Putamen (tissue), 1 donor: ENCODE measurements at places on chromosomes 12 and 14.

- DNase-seq, result no peak
These were observed 103.8 kb upstream of the FKBP4 start for GRCh38 chr12:2691006-2691344.

DNA sequence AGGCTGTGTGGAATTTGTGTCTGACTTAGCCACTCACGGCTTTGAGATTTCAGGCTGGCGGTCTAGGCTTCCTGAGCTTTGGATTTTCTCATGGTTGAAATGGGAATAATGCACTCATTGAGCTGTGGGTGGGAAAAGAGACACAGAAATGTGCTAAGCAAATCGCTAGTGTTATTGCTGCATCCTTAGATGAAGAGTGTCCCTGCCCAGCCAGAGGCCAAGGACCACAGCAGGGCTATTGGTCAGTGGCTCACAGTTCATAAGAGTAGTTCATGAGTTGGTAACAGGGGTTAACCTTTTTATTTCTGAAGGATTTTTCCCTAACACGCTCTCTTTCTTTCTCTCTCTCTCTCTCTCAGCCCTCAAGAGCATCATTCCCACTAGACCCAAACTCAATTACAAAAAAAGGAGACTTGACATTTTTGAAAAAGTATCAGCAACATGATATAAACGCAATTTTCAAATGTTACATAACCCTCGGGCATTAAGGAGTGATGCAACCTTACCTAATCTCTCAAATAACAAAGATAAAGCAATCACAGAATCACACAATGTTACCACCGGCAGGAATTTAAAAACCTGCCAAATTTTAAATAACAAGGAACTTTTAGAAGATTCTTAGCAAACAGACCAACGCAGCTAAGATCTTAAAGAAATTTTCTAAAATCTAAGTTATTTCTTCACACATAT is 36.7 kb upstream of the RMST start:
- DNase-seq, result no peak

DNA sequence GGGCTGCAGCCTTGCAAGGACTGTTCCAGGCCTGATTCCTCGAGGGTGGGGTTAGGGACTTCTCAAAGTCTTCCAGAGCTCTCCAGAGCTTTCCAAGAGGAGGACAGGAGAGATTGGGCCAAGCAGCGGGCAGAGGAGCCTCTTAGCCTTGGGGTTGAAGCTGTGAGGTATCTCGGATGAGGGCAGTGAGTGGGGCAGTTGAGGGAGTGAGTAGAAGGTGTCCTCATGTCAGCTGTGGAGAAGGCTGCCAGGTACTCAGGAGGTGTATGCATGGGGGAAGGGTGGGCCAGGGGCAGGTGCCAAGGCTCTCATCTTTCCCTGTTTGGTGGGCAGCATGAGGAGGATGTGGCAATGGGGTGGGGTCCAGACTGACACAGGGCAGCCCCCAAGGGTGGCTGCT is 7.7 kb downstream of the KRT83 start:
- no peak for DNase-seq

GRCh38 chr14:68977180-68977717 is 1.9 kb downstream of the ACTN1 start:
- DNase-seq, result no peak

DNA sequence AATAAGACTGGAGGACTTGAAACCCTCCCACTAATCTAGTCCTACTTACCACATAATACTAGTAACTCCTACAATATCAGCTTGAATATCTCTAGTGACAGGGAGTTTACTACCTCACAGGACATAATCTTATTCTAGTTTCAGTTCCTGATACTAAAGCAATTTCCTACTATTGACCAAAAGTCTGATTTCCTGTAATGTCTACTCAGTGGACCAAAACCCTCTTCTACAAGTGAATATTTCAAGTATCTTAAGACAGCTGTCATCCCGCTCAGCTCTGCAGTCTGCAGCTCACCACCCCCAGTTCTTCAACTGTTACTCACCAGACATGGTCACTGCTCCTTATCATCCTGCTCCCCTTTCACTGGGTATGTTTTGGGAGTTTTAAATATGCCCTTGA is 70.8 kb upstream of the TMCC3 start:
- DNase-seq, result no peak

DNA sequence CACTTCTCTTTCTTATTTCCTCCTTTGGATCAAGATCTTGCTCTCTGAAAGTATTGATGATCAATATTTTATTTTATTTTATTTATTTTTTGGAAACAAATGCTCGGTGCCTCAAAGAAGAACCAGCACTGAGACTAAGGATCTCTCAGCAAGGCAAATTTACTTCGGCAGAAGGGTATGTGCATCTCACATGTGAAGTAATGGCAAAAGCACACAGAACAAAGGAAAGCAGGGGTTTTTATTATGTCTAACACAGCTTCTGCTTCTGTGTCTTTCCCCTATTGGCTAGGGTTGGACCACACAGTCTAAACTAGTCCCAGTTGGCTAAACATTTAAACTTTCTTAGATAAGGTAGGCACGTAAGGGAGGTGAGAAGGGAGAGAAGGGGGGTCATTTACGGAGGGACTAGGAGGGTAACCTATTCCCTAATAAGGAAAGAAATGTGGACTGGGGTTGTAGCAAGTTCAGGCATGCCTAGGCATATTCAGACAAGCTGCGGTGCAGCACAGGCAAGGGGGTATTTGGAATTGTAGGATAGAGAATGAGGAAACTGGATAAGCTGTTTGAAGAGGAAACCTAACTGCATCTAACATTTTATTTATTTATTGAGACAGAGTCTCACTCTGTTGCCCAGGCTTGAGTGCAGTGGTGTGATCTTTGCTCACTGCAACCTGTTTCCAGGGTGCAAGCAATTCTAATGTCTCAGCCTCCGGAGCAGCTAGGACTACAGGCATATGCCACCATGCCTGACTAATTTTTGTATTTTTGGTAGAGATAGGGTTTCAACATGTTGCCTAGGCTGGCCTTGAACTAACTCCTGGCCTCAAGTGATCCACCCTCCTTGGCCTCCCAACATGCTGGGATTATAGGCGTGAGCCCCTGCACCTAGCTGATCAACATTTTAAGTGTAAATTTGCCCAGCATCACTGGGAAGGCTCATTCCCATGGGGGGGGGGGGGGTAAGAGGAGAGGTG is 90.0 kb upstream of the EIF5 start:
- DNase-seq, result no peak

DNA sequence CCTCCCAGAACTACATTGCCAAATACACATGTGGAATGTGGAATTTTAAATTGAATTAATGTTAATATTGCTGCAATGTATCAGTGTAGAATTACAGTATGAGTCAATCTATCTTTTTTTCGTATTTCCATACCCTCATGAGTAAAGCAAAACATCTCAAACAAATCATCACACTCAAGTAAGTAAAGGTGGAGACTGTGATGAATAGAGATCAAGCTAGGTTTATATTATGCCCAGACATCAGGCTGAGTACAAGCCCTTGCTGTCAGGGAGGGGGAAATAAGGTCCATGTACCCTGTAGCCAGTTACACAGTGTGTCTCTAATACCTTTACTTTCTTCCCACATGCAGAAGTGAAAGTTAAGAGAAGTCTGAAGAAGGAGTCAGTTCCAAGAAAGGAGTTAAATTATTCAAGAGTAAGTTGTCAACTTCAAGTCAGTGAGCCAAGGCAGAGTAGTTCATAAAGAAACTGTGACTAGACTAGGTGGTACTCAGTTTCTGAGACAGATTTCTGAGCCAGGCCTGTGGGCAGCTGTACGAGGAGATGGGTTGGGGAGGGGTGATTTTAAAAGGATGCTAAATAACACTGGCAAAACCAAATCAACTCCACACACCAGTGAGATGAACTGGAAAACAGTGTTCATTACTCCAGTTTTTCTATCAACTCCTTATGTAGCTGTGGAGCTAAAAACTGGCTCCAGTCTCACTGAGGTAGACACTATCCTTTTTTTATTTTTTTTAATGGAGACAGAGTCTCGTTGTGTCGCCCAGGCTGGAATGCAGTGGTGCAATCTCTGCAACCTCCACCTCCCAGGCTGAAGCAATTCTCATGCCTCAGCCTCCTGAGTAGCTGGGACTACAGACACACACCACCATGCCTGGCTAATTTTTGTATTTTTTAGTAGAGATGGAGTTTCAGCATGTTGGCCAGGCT is 23.8 kb upstream of the STK38L start:
- no peak for DNase-seq

DNA sequence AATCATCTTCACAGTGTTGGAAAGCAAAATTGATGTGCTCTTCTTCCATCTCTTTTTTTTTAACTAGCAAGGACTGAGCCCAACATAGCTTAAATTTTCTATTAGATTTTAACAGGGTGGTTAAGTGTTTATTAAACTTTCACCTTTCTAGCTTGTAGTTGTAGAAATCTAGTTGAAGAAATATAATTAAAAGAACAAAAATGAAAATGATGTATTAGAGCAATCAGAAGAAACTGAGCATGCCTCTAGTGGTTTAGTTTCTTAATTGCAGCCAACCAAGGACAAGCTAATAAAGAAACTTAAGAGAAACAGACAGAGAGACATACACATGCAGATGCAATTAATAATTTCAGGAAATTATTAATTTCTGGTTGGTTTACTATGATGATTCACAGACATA is 673.0 kb upstream of the LMO3 start:
- no peak for DNase-seq

- no peak for DNase-seq
These were observed 43.5 kb downstream of the MNAT1 start for GRCh38 chr14:60777856-60778578.

DNA sequence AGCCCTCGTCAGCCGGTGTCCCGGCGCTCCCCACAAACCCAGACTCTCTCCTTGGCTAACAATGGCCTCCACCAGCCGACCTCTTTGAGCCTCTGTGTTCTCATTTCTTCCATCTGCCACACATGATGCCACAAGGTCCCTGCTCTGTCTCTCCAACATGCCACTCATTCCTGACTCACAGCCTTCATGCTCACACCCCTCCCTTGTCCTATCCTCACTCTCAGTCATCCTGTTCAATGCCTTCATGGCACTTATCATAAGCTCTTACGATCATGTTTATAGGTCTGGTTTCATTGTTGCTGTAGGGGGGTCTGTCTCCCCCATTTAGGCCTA is 9.6 kb upstream of the SERPINA11 start:
- no peak for DNase-seq

DNA sequence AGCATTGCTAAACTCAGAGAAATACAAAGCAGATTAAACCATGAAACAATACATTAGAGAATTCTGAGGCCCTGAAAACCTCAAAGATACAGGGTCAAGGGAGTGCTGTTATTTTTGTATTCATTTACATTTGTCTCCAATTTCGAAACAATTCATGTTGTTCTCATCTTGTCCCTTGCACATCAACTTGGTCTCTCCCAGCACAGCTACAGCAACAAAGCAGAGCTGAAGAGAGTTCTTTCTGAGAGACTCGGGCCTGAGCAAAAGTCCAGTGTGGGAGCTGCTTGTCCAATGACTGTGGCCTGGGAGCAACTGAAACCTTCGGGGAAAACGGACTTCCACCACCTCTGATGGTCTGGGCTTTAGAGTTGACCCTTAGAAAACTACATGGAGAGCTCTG is 79.4 kb upstream of the CDKN3 start:
- no peak for DNase-seq

GRCh38 chr14:77007975-77008421 is 20.5 kb downstream of the IRF2BPL start:
- no peak for DNase-seq

GRCh38 chr12:96236221-96236822 is 42.1 kb downstream of the ELK3 start:
- no peak for DNase-seq

GRCh38 chr14:74566174-74567141 is 45.6 kb downstream of the LTBP2 start:
- DNase-seq, result no peak

GRCh38 chr14:76125511-76125910 is 26.2 kb upstream of the GPATCH2L start:
- no peak for DNase-seq

DNA sequence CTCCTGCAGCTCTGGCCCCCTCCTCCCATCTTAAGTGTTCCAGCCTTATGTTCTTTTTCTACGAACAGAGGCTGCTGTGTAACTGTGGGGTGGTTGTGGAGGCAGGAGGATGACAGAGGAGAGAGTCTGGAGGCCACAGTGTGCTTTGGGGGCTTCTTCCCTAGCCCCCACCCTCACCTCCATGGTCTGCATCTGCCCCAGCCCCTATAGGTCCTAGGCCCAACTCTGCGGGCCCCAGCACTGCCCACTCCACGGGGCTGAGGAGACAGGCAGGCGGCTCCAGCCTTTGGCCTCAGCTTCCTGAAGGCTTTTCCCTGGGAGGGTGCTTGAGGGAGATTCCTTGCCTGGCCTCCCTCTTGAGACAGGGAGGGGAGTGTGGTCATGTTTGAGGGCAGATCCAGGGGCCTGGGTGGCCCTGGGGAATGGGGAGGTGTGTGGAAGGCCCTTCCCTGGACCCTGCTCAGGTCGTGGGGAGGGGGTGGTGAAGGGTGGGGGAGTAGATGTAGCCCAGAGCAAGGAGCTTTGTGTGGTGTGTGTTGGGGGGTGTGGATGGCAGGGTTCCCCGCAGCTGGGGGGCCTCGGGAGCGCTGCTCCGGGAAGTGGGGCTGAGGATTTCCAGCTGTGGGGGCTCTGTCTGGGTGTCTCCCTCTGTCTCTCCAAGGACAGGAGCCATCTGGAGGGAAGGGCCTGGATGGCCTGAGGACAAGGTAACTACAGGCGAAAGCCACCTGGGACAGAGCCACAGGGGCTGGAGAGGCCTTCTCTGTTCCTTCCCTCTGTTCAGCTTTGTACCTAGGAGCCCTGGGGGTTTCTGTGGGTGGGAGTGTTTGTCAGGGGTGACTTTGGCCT is 1.1 kb downstream of the SMIM41 start:
- DNase-seq, result no peak

DNA sequence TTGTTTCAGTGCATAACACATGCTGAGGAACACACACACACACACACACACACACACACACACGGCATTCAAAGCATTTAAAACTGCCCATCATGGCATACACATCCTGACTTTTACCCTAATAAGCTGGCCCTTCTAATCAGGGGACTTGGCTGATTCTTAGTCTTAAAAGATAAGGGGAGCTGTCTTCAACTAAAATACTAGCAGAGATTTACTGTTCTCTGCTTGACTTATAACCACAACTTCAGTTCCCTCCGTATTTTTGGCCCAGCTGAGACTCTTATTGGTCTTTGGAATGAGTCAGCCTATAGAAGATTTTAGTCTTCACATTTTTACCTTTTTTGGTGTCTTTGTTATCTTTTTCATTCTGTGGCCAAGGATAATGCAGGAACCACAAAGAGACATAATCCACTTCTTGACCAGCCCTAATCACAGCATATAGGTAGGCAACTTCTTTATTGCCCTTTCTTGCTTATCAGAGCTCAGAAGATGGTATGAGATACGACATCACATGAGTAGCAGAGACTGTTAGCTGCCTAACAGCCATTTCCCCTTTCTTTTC is 25.1 kb upstream of the SLC8A3 start:
- DNase-seq, result no peak
